ENCODE measurements at places on chromosomes 6 and 20.

- no peak for DNase-seq
Observed at GRCh38 chr6:24910331-24910960, 25.3 kb downstream of the RIPOR2 start.

DNA sequence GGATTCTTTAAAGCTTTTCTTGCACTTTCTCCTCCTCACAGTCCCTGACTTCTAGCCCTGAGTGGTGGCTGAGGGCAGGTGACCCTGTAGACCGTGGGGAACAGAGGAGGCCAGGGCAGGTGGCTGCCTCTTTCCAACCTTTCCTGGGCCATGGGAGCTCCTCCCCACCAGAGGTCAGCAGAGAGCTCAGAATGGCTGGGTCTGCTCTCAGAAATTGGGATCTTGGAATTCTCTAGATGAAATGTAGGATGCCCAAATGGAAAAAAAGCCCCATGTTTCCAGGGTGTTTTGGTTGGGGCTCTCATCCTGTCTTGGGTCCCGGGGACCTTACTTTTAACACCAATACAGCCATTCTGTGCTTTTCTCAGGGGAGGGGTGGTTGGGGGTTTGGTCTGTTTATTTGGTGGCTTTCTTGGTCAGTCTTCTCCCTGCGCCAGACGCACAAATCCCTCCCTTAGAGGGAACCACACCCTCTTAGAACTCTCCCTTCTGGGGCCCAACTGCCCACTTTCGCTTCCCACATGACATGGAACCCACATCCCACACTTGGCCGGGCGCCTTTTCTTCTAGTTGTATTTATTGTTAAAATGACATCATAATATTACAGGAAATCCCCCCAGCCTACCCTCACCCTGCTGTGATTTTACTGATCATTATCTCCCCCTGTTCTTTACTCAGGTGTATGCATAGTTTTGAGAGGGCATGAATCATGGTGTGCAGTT, 17.9 kb downstream of the GNAS start:
- no peak for DNase-seq

- DNase-seq, result no peak
Observed at GRCh38 chr6:50959081-50959641, 140.5 kb downstream of the TFAP2B start.

DNA sequence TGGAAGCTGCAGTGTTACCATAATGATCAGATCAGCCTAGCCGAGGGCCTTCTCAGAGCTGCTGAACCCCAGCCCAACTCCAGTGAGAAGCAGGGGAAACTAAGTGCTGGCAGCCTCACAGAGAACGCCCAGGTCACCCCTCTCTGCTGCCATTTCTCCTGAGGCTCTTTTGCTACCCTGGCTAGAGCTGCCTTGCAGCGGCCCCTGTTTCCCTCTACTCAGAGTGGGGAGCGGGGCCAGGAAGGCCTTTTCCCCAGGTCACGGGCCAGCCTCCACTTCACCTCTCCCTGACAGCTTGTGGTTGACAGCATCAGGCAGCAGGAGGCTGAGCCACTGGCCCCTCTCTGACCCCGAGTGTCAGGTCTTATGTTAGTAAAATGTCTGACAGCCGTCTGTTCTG, 22.7 kb downstream of the ACTR5 start:
- DNase-seq, result no peak

Measured in renal cortex interstitium (tissue), 15 donors.